ENCODE measurements at places on chromosomes 12 and 14.
A peak's percentile ranks its signal among the peaks of the same experiment; 100 is the strongest.

- no peak for DNase-seq
Observed at GRCh38 chr12:14775636-14775980, 27.7 kb downstream of the WBP11 start.

GRCh38 chr12:127231371-127231770 is 1035.6 kb upstream of the TMEM132C start:
- no peak for DNase-seq

GRCh38 chr12:13046964-13047363 is 2.8 kb downstream of the FAM234B start:
- DNase-seq = no peak

DNA sequence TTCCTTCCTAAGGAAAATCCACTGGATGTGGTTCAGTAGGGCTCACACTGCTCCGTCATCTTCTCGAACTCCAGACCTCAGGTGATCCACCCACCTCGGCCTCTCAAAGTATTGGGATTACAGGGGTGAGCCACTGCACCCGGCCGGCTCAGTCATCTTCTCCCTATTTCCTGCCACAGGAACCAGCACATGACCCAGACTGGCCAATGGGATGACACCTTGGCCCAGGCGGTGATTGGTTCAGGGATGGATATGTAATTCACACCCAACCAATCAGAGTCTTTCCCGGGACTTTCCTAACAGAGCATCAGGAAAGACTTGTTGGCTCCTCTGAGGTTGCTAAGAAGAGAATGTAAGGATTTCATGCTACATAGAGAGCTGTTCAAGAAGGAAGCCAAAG is 19.2 kb upstream of the C12orf76 start:
- no peak for DNase-seq

DNA sequence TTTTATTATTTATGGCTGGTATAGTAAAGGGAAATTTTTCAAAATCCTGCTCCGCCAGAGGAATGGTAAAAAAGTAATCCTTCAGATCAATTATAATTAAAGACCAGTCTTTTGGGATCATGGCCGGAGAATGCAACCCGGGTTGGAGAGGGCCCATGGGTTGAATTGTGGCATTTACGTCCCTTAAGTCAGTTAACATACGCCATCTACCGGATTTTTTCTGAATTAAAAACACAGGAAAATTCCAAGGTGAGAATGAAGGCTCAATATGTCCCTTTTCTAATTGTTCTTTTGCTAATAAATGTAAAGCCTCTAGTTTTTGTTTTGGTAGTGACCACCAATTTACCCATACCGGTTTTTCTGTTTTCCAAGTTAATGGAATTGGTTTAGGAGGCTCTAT is 602.8 kb downstream of the ALG10 start:
- no peak for DNase-seq

- DNase-seq = peak; percentile 31
Observed at GRCh38 chr14:77099425-77100167, 1.5 kb downstream of the CIPC start.

DNA sequence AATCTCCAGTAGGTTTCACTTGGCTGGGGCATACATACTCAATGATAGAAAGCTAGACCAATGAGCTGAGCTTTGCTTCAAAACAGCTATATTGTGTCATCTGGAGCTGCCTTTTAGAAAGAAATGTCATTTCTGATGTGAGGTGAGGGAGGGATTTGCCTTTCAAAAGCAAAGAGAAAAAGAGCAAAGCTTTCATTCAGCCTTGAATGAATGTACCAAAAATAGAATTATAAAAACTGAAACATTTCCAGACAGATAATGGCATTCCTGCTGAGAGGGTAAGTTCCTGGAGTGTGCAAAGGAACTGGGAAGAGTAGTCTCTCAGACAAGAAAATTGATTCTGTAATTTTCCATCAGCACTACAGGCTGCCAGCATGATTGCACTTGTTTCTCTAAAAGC is 710.0 kb downstream of the LRFN5 start:
- no peak for DNase-seq

- no peak for DNase-seq
Observed at GRCh38 chr12:92065639-92066038, 80.0 kb downstream of the BTG1 start.

DNA sequence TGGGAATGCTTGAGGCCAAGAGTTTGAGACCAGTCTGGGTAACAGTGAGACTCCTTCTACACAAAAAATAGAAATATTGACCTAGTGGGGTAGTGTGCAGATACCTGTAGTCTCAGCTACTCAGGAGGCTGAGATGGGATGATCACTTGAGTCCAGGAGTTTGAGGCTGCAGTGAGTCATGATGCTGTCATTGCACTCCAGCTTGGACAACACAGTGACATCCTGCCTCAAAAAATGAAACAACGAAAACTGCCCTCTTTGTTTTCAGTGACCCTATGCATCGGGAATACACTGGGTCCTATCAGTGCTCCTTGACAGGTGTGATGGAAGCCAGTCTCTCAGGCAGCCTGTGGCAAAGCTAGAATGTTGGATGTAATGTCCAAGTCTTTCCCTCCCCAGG is 311.5 kb upstream of the OR4E1 start:
- DNase-seq = no peak

GRCh38 chr14:92934196-92935085 is 11.5 kb downstream of the CHGA start:
- no peak for DNase-seq

DNA sequence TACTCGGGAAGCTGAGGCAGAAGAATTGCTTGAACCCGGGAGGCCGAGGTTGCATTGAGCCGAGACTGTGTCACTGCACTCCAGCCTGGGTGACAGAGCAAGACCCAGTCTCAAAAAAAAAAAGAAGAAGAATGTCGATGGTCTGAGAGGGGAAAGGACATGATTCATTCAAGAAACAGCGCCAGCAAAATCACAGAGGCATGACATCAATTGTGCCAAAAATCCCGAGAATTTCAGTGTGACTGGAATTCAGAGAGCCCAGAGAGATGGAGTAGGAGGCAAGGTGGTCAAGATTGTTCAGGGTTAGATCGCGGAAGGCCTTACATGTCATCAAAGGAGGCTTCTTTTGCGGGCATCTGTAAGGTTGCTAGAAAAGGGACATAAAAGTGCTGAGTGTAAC is 483.3 kb downstream of the VRK1 start:
- DNase-seq = no peak

DNA sequence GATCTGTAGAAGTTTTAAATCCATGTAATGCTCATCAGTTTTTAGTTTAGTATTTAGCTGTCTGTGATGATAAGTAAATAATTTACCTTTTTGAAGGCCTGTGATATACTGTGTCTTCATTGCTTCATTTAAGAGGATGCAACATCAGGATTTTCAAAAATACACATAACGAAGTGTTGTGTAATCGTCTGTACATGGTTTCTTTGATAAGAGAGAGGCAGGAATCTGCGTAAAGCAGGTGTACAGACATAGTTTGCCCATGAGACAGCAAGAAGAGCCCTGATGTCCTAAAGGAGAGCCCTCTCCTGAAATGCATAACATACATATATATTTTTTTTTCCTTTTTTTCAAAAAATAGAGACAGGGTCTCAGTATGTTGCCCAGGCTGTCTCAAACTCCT is 44.8 kb downstream of the RASSF3 start:
- DNase-seq = no peak

GRCh38 chr14:77903221-77903620 is 103.3 kb downstream of the ADCK1 start:
- no peak for DNase-seq

GRCh38 chr14:72613231-72613974 is 280.5 kb downstream of the DPF3 start:
- DNase-seq = no peak

GRCh38 chr12:45184147-45184963 is 31.5 kb upstream of the ANO6 start:
- DNase-seq = no peak

DNA sequence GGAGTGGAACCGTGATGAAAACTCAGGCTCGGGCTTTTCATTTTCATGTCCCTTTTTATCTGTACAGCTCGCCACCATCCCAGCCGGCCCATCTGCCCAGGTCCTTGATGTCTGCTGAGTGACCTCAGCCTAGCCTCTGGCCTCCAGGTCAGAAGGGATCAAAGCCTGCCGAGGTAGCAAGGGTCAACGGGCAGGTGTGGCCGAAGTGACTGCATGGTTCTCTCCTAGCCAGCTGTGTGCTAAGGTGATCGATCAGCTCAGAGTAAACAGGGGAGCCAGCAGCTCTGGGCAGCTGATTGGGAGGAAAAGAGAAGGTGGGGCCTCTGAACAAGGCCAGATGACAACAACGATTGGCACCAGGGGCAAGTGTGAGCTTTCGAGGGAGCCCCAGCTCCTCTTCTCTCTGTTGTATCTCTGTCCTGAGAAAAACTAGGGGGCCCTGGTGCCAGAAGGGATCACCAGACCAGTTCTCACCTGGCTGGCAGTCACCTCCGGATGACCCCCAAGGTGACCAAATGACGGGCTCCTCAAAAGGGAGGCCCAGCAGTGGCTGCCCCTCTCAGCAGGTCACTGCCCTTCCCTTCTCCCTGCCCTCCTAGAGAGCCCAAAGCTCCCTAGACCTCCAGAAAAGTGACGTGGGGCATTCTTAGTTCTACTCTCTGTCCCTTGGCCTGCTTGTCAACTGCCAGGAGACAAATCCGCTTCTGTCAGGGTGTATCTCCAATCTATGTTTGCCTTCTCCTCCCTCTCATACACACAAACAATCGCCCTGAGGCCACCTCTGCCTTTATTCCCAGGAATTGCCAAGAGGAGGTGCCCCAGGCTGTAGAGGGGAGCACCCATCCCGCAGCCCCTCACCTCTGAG is 3.4 kb downstream of the SLC6A12 start:
- no peak for DNase-seq

- no peak for DNase-seq
Observed at GRCh38 chr14:65632487-65632886, 220.0 kb downstream of the FUT8 start.

All from NCI-H2029 treated with DMSO at 0.1 percent for 48 hours (cell line).